ENCODE measurements at places on chromosomes 1 and 21.

DNA sequence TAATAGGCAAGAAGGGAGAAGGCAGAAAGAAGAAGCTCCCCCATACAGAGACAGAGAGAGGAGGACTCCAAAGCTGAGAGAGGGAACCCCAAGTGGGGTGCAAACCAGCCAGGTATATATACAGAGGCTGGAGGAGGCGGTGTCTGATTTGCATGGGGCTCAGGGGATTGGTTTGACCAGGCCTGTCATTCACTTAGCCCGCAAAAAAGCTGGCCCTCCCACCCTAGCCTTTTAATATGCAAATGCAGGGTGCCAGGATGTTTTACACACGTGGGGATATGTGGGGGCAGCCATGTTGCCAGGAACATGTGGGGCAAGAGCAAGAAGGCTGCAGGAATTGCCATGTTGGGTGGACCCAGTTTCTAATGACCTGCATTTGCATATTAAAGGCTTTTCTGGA lies 37.0 kb upstream of the TENT5B start:
- no peak for DNase-seq

- DNase-seq, result no peak
These were observed 24.2 kb downstream of the ZBTB18 start for GRCh38 chr1:244075247-244075722.

DNA sequence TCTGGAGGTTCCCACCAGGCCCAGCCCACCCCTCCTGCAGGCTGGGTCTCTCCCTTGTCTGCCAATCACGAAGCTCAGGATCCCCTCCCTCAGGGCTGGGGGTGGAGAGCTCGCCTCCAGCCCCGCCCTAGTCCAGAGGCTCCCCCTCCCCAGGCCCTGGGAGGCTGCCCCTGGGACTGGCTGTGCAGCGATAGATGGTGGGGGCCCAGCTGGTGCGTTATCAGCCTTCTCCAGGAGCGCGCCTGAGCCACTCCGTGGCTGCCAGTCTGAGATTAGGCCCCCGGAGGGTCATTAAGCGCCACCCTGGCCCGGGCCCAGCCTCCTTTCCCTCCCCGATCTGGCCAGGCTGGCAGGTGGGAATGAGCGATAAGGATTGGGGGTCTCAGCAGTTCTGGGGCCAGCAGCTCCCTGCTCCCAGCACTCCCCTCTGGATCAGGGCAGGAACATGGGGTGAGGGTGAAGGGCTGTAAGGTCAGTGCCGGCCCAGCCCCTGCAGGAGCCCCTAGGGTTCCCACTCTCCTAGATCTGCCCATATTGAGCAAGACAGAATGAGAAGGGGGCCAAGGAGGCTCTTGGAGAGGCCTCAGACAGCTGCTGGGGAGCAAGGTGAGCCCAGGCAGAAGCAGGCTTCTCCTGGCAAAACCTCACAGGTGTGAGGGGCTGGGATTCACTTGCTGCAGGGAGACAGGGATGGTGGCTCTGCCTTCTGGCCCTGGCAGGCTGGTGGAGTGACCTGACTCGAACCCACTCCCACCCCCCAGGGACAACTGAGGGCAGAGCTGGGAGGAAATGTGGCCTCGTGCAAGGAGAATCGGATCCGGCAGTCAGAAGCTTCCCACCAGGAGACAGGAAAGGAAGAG lies 8.5 kb downstream of the PDZK1IP1 start:
- peak; percentile 31 for DNase-seq

DNA sequence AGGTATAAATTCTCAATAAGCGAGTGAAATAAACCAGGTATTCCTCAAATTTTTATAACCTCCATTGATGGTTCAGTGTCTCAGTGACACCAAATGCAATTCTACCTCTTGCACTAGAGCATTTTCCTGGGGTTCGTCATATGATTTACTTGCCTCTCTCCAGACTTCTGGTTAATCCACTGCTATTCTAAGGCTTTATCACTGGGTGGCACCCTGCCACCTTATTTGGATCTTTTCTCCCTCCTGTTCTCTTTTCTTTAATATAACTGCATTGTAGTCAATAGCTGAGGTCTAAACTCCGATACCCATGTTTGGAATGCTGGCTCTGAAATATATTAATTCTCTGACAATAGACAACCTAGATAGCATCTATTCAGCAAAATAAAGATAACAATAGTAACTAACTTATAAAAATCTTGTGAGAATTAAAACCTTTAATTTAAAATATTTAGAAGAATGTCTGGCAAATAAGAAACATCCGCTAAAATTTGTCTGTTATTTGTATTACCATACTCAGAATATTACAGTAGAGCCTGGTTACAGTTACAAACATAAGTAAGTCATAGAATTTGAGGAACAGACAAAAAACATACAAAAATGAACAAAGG lies 436.4 kb downstream of the PLA2G4A start:
- DNase-seq, result no peak

DNA sequence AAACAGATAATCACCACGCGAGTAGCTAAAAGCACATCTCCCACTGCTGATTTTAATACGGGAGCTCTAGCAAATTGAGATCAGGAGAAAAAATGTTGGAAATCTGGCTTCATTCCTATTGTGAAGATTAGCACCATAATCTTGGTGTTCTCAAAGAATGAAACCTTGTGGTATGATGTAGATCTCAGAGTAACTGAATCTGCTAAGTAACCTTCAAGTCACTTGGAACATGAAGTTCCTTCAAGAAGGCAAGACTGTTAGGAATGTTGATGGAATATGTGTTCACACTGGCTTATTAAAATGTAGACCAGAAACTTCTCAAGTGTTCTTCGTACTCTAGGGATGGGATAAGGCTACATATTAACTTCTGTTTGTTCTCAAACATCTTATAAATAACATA lies 117.4 kb upstream of the CHRM3 start:
- no peak for DNase-seq

DNA sequence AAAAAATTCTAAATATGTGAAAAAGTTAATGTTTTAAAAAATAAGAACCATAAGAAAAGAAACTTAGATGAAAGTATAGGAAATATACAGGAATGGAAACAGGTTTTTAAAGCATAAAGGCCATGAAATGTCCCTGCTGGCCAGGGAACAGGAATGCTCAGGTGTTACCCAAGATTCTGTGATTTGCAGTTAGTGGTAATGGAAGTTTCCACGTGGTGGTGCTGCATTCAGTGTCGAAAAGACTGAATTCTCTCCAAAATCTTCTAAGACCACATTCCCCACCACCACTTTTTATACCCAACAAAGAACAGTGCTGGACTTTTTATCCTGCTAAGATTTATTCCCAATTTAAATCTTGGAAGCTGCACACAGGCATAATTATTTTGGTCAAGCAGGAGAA lies 126.2 kb downstream of the PRRX1 start:
- DNase-seq, result no peak

DNA sequence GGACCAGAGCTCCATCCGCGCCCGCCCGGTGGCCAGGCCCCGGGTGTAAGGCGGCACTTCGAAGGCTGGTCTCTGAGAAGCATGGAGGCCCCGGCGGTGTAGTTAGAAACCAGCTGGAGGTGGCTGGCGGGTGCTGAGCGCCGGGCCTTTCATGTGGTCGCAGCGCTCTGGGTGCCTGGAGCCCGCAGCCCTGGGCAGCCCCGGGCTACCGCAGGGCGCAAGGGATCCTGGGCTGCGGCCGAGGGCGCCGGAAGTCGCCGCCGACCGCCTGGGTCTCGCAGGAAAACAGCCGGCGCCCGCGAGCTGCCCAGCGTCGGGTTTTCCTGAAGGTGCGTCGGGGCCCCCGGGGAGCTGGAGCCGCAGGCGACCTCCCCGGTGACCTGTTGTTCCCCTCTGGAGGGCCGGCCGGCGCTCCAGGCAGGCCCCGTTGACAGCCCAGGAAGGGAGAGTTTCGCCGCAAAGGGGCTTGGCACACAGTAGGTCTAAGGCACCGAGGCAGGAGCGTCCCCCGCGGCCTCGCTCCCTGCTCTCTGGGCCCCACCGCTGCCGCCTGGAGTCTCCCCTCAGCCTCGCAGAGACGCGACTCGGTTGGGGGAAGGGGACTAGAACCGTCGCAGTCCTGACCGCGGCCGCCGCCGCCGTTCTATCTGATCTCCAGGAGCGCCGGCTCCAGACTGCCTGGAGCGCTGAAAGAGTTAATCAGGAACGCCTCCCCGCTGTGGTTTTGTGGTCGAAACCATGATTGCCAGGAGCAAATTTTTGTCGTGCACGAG lies 2.7 kb downstream of the GRHL3 start:
- peak; percentile 37 for DNase-seq

GRCh38 chr1:23577056-23578004 lies 18.0 kb upstream of the ID3 start:
- no peak for DNase-seq

Measured in CD8-positive, alpha-beta T cell (primary cell).